ENCODE measurements at places on chromosomes 7 and 10.

DNA sequence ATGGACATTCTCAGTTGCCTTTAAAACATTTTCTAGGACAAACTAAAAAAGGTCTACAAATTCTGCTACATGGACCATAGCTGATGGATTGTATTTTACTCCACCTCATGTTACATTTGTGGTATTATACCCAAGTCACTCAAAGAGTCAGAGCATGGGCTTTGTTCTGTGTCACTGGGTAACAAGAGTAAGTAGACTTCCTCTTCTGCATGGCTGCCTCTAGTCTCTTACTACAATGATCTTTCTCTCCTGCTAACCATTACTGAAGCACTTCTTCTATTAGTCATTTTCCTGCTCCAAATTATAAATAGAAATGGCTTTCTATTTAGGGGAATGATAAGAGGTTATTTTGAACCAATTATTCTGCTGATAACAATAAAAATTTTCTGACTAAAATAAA is 727.4 kb upstream of the NRP1 start:
- no peak for DNase-seq

GRCh38 chr10:5125315-5126044 is 31.3 kb downstream of the AKR1C3 start:
- DNase-seq = no peak

DNA sequence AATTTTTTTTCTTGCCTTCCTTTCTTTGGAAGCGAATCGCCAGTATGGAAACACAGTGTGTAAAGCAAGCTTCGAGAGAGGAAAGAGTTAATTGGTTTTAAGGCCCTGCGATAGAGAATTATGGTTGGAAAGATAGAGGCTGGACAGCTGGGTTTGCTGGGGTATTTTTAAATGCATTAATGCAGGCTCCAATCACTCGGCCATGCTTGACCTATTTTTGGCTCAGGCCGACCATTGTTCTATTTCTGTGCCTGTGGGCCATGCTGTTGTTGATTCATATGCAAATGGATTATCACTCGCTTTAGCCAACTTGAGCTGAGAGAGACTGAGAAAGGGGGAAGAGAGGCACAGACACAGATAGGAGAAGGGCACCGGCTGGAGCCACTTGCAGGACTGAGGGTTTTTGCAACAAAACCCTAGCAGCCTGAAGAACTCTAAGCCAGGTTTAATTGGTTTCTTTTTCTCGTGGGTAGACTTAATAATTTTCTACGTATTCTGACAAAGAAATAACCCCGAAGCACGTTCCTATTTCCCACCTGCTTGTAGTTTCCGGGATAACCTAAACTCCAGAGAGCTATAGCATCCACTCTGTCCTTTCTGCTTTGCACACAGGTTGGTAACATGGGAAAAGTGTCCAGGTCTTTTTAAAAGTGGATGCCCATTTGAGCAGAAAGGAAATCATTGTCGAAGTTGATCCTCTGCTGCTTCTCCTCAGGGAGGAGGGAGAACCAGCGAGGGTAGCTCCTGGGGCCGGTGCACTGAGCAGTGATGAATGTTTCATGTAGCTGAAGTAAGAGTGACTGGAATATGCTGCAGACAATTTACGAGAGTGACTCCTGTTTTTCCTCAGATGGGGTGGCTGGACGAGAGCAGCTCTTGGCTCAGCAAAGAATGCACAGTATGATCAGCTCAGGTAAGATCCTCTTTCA is at the start of gene HDAC9:
Gene HDAC9 (plus strand): TSS at position 338 of the 929 bp plus-strand sequence. CDS start 554 bp downstream, at position 892.
- DNase-seq = no peak

- DNase-seq = no peak
Measured at GRCh38 chr10:18501198-18501597, 150.2 kb downstream of the NSUN6 start.

GRCh38 chr10:61903221-61903927 is 1.9 kb downstream of the ARID5B start:
- DNase-seq = peak; percentile 49

- DNase-seq = no peak
Measured at GRCh38 chr7:26329520-26330255, 38.0 kb downstream of the SNX10 start.

GRCh38 chr7:78492146-78492545 is 693.6 kb downstream of the PHTF2 start:
- DNase-seq = no peak
